Endothelial cell (in vitro differentiated cells): ENCODE measurements at places on chromosomes 7 and 10.

DNA sequence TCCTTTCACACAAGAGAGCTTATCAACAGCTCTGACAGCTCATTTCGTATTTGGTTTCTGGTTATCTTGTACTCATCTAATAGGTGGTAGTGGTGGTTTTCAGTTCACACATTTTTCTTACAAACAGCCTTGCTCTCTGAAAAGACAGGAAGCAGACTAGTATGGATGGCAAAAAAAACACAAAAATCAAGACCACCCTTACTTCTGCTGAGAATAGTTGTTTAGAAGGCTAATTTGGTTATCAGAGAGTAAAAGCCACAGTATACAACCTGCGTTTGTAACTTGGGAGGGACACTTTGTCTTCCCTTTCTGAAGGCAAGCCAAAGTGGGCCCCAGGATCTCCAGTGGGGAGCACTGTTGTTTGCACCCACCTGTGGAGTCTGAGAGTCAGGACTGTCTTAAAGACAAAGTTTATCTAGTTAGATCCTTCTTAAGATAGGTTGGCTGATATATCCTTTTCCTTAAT lies 68.0 kb downstream of the PIP4K2A start:
- DNase-seq = no peak

DNA sequence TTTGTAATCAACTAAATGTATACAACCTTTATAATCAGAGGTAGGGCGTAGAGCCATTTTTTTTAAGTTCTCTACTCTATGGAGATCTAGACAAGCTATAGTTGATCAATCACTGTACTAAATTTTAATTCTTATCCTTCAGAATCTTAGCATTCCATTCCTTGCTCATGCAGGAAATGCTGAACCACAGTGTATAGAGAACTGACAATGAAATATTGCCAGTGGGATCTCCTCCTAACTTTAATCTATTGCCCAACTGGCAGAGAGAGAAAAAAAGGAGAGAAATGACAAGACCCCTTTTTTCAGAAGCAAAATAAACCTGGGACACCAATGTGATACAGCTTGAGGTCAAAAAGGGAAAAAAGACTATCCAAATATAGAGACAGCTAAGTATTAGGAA lies 26.4 kb upstream of the PPP3CB start:
- DNase-seq = no peak

DNA sequence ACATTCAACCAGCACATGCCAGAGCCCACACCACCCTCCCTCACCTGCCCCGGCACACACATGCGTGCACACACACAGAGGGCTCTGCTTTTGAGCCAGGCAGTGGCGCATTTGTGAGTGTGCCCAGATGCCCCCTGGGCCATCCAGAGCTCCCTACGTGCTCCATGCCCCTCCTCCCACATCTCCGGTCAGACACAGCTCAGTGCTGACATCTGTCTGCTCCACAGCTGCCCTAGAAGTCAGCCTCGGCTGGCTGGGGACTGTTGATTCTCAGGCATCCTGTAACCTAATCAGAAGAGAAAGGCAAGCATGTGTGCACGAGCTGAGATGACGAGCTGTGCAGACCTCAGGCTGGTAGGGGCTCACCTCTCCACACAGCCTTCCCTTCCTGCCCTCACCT lies 135.1 kb downstream of the ZMIZ1 start:
- no peak for DNase-seq

DNA sequence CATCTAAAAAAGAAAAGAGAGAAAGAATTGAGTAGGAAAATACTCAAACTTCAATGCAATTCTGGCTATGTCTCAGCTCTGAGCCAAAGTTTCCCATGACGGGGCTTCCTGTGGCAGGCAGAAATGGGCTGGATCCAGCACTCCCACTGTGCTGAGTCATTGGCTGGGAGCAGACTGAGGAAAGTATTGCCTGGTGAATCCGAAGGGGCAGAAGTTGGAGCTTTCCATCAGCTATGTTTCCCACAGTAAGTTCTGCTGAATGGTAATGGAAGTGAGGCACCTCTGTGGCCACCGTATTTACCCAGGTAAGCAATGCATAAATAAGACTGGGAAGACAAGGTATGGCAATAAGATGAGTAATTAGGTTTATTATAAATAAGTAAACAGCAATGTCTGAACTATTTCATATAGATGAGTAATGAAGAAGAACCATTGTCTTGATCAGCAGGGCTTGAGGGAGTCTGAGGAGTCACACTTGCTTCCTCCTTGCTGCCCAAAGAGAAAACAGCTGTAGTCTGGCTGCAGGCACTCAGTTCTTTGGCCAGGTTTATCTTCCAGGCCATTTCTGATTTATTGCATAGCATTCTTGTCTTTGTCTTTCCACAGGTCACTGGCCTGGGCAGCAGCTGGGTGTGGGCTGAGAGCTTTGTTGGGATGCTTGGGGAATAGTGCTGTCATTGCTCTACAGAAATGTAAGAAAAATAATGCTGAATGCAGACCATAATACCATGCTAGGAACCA lies 255.3 kb downstream of the DNAJB9 start:
- no peak for DNase-seq

GRCh38 chr10:33982995-33983394 lies 648.5 kb upstream of the NRP1 start:
- DNase-seq = no peak

DNA sequence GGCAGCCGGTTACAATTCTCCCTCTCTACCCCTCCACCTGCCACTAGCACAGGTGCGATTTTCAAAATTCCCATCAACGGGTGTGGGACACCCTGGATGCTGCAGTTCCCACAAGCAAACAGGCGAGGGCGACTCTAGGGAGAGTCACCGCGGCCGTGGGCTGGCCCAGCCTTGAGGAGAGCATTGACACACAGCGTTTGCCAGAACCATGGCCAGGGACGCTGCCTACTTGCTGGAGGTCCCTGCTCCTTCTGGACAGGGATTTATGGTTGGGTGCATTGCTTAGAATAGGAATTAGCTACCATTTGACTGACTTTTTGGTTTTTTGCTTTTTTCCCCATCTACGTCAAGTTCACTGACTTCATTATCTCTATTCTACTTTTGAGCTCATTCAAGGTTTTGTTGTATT lies 19.0 kb upstream of the CLDN4 start:
- DNase-seq = peak; percentile 72

DNA sequence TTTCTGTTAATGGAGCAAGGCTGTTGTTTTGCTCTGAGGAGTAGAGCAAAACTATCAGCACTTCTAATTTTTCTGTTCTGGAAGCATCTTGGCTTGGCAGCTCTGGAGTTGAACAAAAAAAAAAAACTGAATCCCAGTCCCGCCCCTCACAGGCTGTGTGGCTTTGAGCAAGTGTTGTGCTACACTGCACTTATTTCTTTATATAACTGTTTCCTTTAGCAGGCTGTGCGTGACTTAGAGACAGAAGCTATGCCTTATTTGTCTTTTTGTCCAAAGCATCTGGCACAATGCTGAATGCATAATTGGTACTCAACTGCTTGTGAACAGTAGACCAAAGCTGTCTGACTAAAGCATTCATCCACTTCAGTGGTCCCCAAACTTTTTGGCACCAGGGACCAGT lies 96.1 kb downstream of the AMPH start:
- no peak for DNase-seq

GRCh38 chr7:82172017-82172416 lies 271.6 kb downstream of the CACNA2D1 start:
- DNase-seq = no peak

DNA sequence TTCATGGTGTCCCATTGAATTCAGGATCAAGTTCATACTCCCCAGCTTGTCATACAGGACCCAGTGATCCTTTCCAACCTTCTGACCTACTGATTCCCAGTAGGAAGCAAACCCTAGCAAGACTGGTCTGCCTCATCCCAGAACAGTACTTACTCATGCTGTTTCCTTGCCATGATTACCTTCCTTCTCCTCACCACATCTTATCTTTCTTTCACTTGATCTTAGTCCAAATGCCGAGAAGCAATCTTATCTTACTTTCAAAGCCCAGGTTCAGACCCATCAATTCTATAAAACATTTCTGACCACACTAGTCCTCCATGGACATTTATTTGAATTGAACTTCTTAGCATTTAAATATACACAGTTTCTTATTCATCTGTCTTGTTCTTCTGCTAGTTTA lies 26.6 kb upstream of the ATRNL1 start:
- DNase-seq = no peak

DNA sequence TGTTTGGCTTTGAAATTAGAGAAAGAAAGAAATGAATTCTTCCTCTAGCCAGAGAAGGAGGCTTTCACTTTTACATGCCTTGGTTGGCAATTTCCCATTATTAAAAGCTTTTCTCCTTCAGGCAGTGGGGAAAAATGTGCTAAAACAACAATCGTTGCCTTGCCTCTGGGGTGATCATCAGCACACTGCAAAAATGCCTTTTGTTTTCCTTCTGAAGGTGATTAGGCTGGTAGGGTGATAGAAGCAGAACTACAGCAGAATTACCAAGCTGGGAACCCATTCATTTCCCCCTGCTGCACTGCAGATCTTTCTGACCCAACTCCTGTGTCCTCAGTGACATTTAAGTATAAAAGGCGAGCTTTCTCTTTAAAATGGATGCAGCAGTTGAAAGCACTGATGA lies 22.2 kb downstream of the ANK3 start:
- no peak for DNase-seq

DNA sequence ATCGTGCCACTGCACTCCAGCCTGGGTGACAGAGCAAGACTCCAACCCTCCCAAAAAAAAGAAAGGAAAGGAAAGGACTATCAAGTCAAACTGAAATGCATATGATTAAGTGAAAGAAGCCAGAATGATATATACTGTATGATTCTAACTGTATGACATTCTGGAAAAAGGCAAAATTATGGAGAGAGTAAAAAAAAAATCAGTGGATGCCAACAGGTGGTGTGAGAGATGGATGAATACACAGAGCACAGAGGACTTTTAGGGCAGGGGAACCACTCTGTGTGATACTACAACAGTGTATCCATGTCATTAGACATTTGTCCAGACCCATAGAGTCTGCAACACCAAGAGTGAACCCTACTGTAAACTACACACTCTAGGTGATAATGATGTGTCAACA lies 99.2 kb downstream of the SLIT1 start:
- DNase-seq = no peak

DNA sequence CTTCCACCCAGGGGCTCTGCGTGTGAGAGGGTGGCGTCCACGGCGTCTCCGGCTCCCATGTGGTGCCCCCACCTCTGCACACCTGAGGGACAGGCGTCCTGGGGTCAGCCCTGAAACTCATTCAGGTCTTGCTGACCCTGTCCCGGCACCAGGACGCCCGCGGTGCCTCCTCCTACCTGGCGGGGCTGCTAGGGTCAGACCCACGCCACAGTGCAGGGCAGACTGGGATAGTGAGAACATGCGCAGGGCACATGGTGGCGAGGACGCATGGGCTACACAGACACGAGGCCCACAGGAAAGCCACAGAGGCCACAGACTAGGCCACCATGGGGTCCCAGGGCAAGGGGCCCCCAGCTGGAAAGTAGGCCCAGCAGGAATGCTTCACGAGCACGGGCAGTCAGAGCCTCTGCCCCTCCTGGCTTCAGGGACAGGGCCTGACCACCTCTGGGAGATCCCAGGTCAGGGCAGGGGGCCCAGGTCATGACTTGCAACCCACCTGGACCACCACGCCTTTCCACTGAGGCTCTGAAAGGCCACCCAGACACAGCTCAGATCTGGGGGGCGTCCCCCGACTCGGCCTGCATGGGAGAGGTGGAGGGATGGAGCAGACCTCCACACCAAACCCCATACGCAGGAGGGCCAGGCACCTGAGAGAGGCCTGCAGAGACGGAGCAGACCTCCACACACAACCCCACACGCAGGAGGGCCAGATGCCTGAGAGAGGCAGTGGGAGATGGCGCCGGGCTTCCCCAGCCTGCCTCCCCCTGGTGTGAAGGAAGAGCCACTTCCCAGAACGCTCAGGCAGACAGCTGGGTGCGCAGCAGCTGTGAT lies 188.6 kb downstream of the ELFN1 start:
- DNase-seq = no peak

GRCh38 chr10:129695671-129696070 lies 228.6 kb downstream of the MGMT start:
- DNase-seq = no peak

DNA sequence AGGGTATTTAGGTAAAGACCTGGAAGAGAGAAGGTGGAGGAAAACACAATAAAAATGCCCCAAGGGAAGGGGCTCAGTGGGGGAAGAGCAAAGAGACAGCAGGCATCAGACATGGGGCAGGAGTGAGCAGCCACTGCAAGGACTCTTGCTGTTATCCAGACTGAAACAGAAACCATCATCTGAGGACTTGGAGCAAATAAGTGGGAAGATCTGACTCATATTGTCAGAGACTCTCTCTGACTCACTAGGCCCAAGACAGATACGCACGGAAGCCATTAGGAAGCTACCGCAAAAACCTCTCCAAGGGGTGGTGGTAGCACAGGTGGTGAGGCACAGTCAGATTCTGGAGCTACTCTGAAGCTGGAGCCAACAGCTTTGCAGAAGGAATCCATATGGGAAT lies 110.7 kb downstream of the RNF32 start:
- DNase-seq = no peak

GRCh38 chr7:122887848-122888247 lies 1.6 kb upstream of the CADPS2 start:
- DNase-seq = no peak

GRCh38 chr7:111012799-111013675 lies 77.9 kb upstream of the LRRN3 start:
- no peak for DNase-seq

DNA sequence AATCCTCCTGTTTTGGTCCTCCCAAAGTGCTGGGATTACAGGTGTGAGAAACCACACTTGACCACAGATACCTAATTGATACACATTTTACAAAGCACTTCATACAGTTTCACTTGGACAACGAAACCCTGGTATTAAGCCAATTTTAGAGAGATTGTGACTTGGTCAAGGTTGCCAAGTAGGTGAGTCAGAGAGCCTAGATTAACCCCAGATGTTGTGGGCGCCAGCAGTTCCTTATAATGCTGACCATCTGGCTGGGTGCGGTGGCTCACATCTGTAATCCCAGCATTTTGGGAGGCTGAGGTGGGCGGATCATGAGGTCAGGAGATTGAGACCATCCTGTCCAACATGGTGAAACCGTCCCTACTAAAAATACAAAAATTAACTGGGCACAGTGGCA lies 4.9 kb upstream of the PHKG1 start:
- no peak for DNase-seq

DNA sequence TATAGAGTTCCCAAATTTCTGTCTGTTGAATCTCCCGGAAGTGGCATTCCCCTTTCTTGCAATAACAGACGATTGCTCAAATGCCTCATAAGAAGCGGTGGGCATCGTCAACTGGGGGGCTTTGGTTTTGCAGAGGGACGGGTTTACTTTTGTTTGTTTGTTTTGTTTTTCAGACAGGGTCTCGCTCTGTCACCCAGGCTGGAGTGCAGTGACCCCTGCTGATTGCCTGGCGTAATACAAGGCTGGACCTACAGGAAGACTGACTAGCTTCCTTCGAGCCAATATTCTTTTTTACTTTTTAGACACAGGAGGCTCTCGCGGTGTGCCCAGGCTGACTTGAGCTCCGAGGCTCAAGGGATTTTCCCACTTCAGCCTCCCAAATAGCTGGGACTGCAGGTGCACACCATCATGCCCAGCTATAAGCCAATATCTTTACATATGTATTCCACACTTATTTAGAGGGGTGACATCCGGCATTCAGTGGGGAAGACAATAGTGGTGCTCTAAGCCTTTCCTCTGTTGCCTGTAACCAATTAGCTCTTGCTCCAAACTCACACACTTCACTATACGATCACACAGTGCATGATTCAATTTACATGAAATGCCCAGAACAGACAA lies 58.1 kb downstream of the FHIP2A start:
- DNase-seq = peak; percentile 64

- DNase-seq = no peak
These were observed 165.2 kb upstream of the PPP1R3A start for GRCh38 chr7:114084002-114084471.

- DNase-seq = no peak
These were observed 133.0 kb upstream of the KLF14 start for GRCh38 chr7:130867039-130867438.
